HCT116 (cell line): ENCODE measurements at places on chromosomes 16 and 17.

DNA sequence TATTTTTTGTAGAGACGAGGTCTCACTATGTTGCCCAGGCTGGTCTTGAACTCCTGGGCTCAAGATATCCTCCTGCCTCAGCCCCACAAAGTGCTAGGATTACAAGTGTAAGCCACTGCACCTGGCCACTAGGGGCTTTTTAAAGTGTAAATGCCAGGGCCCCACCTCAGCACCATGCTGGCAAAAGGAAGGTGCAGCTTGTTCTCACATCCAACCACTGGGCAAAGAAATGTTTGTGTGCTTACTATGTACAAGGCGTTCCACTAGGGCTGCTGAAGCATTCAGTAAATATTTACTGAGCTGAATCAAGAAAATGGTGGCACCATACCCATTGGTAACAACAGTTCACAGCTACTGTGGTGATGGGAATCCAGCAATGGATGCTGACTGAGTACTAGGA lies 22.6 kb downstream of the COG1 start:
- DNase-seq, result no peak

- no peak for DNase-seq
Measured at GRCh38 chr16:1428511-1428910, 2.4 kb upstream of the PERCC1 start.

DNA sequence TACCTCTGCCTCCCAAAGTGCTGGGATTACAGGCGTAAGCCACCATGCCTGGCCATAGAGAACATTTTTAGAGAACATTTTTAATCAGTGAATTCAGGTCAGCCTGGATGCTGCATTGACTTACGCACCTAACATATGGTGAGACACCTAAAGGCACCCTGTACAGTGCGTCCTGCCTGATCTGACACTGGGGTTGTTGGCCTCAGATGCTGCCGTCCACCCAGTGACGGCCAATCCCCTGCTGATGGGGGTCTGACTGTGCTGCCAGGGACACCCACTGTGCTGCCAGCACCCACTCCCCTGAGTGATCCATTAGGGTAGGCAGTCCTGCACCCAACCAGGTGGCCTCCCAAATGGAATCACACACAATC lies 38.5 kb downstream of the WNT3 start:
- no peak for DNase-seq

GRCh38 chr17:77460514-77461046 lies 319.8 kb downstream of the SEC14L1 start:
- no peak for DNase-seq

GRCh38 chr17:27993161-27993695 lies 49.2 kb upstream of the NLK start:
- DNase-seq, result no peak
